ENCODE measurements at places on chromosomes 4 and X. TPM values are rescaled to one million over a fixed set of nuclear protein-coding genes. Genes with fewer than 3 reads are reported as not detected.

The VSIG1 gene
- polyA plus RNA-seq = not detected

The NMU gene
- not detected for polyA plus RNA-seq

The EGF gene
- polyA plus RNA-seq = 5.3 TPM

The SLC16A2 gene
- 6.8 TPM for polyA plus RNA-seq

The SLC38A5 gene
- polyA plus RNA-seq = 3.0 TPM

The PFKFB1 gene
- 0.41 TPM for polyA plus RNA-seq
